SHP77 (cell line): ENCODE measurements at places on chromosomes 4 and X.

DNA sequence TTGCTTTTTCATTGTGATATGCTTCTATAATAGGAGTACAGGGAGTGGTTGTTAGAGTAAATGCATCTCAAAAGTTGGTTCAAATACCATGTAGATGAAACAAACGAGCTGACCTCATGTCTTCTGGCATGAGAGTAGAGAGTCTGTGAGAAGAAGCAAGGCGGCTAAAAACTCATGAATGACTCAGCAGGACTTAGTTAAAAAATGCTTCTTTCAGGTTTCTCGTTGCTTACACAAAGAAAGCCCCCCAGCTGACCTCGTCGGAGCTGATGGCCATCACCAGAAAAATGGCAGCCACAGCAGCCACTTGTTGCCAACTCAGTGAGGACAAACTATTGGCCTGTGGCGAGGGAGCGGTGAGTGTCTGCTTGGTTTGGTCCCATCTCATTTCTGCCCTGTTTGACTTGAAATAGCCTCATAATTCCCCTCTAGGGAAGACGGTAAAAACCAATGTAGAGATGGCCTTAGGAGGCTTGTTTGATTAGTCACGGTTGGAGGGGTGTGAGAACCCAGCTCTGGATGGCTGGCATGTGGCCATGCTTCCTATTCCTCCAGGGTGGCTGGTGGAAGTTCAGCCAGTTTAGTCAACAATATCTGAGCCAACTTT lies 14.5 kb downstream of the AFP start:
- peak; percentile 74 for DNase-seq

- DNase-seq, result no peak
Measured at GRCh38 chr4:55336138-55337034, 9.7 kb upstream of the SRD5A3 start.

GRCh38 chrX:33194876-33195433 lies 16.4 kb downstream of the DMD start:
- no peak for DNase-seq

- no peak for DNase-seq
Measured at GRCh38 chr4:118845552-118846050, 9.7 kb upstream of the SEC24D start.
